ENCODE measurements at places on chromosomes 16 and 17. TPM values are rescaled to one million over a fixed set of nuclear protein-coding genes. Genes with fewer than 3 reads are reported as not detected.

Gene ZNF469
- polyA plus RNA-seq = 1.9 TPM

Gene CDR2L
- polyA plus RNA-seq = 12.0 TPM

Gene FBXW10
- polyA plus RNA-seq = 0.44 TPM

Gene KCNJ18
- not detected for polyA plus RNA-seq

Gene CACNG1
- polyA plus RNA-seq = 0.09 TPM

Gene CCDC92B
- 0.27 TPM for polyA plus RNA-seq

Measured in renal pelvis (tissue), 12 donors.